ENCODE measurements at places on chromosomes 5 and 9. TPM values are rescaled to one million over a fixed set of nuclear protein-coding genes. Genes with fewer than 3 reads are reported as not detected.
A peak's percentile ranks its signal among the peaks of the same experiment; 100 is the strongest.

The SPINK4 gene
- total RNA-seq: not detected

The KCNV2 gene
- total RNA-seq: not detected

The MACROH2A1 gene
- total RNA-seq: 147 TPM

The GRM6 gene
- total RNA-seq: not detected

The CDX1 gene
- not detected for total RNA-seq

- H3K4me3 ChIP-seq: no peak overlapping the region
- no peak overlapping the region for H3K27ac ChIP-seq
- no peaks in the 10 kb centered on the region for H3K4me1 ChIP-seq
- no peaks in the 10 kb centered on the region for H3K36me3 ChIP-seq
These were observed 135.4 kb downstream of the GABRB2 start for GRCh38 chr5:161411156-161411555.

- peak; percentile 41 for DNase-seq
- no peak overlapping the region for H3K27ac ChIP-seq
- no peaks in the 10 kb centered on the region for H3K4me1 ChIP-seq
- H3K4me3 ChIP-seq: no peak overlapping the region
- H3K27me3 ChIP-seq: no peaks in the 10 kb centered on the region
These were observed 1306.5 kb upstream of the CDH9 start for GRCh38 chr5:28344836-28345433.

- peaks cover 2% of the 10 kb centered on the region for H3K27me3 ChIP-seq
- H3K36me3 ChIP-seq: no peaks in the 10 kb centered on the region
- H3K4me3 ChIP-seq: peak overlapping the region; percentile 71
- peaks cover 6% of the 10 kb centered on the region for H3K4me1 ChIP-seq
- no peak for DNase-seq
These were observed 705 bp downstream of the PWWP2A start for GRCh38 chr5:160118349-160119141.

GRCh38 chr5:74237571-74238145 is 402.9 kb downstream of the ENC1 start:
- no peak for DNase-seq
- H3K27me3 ChIP-seq: peaks cover 2% of the 10 kb centered on the region
- no peak overlapping the region for H3K27ac ChIP-seq

DNA sequence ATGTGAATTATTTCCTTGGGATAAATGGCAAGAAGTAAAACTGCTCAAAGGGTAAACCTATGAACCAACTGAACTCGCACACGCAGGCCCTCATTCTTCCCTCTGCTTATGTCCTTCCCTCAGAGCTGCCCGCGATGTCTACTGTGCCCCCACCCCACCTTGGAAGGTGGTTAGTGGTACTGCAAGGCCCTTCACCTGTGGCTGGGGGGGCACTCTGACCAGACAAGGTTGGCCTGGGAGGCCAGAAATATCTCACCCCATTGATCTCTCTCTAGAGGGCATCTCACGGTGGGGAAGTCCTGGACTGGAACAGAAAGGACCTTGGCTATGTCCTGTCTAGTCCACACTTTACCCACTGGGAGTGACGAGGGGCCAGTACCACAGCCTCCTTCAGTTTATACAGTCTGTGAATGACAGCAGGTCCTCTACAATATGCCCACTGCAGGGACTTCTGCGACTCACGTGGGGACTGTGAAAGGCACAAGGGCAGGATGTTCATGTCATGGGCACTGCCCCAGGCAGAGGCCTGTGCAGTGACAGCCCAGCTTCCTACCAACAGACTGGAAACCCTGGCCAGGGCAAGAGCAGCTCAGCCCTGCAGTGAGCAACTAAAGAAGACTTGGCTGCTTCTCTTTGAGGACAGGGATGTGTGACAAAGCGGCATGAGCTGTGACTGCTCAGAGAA is 56.8 kb upstream of the SYNPO start:
- no peaks in the 10 kb centered on the region for H3K36me3 ChIP-seq
- H3K4me3 ChIP-seq: no peak overlapping the region
- no peak for DNase-seq
- no peaks in the 10 kb centered on the region for H3K4me1 ChIP-seq
- peaks cover 3% of the 10 kb centered on the region for H3K27me3 ChIP-seq

DNA sequence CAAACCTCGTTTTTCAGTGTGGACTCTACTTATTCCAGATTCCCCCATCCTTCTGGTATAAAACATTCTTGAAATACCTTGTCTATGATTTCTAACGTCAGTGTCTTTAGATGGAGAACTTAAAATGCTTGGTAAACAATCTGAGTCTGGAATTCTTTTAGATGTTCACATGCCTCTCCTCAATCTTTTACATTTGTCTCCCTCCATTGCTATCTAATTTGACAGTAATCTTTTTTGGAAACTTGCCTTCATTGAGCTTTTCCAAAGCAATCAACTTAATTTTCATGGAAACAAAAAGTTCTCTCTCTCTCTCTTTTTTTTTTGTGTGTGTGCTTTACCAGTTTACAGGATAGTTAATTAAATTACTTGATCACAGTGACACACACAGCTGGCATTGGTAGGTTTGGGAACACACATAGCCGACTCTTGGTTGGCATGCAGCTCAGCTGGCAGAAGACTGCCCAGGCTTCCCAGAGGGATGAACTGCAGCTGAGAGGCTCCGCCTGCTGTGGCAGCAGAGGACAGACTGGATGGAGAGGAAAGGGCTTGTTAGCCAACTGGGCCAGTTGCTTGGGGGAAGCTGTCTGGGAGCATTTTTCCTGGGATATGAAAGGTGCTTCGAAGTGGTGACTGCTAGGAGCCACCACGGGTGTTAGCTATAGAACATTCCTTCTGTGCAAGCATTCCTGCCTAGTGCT is 271.3 kb downstream of the ZSWIM6 start:
- DNase-seq: no peak
- H3K4me3 ChIP-seq: no peak overlapping the region
- H3K27me3 ChIP-seq: peaks cover 18% of the 10 kb centered on the region
- no peaks in the 10 kb centered on the region for H3K36me3 ChIP-seq
- H3K4me1 ChIP-seq: no peaks in the 10 kb centered on the region

- H3K27me3 ChIP-seq: no peaks in the 10 kb centered on the region
- H3K36me3 ChIP-seq: no peaks in the 10 kb centered on the region
- no peak overlapping the region for H3K27ac ChIP-seq
- no peaks in the 10 kb centered on the region for H3K4me1 ChIP-seq
- no peak for DNase-seq
These were observed 166.0 kb downstream of the COL23A1 start for GRCh38 chr5:178423901-178424809.

- H3K27me3 ChIP-seq: peaks cover 2% of the 10 kb centered on the region
- DNase-seq: no peak
- no peaks in the 10 kb centered on the region for H3K4me1 ChIP-seq
- no peak overlapping the region for H3K4me3 ChIP-seq
These were observed 42.8 kb upstream of the PITX1 start for GRCh38 chr5:135076801-135077200.

- H3K4me1 ChIP-seq: peaks cover 6% of the 10 kb centered on the region
- no peak overlapping the region for H3K4me3 ChIP-seq
- no peaks in the 10 kb centered on the region for H3K27me3 ChIP-seq
- DNase-seq: no peak
These were observed 272.0 kb downstream of the ARHGAP26 start for GRCh38 chr5:143041972-143042770.

DNA sequence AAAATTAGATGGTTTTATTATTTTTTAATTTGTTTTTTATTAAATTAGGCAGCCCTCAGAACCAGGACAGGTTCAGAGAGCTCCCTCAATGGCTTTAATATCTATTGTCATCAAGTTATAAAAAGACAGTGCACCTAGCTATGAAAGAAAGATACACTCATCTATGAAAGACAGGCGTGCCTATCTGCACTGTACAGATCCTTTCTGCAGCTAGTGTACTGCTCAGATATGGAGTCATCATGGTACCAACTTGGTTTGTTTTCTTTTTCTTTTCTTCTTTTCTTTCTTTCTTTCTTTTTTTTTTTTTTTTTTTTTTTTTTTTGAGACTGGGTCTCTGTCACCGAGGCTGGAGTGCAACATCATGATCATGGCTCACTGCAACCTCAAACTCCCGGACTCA is 54.8 kb upstream of the GPBP1 start:
- no peaks in the 10 kb centered on the region for H3K27me3 ChIP-seq
- H3K4me1 ChIP-seq: no peaks in the 10 kb centered on the region
- no peak overlapping the region for H3K27ac ChIP-seq
- H3K4me3 ChIP-seq: no peak overlapping the region
- no peaks in the 10 kb centered on the region for H3K36me3 ChIP-seq

DNA sequence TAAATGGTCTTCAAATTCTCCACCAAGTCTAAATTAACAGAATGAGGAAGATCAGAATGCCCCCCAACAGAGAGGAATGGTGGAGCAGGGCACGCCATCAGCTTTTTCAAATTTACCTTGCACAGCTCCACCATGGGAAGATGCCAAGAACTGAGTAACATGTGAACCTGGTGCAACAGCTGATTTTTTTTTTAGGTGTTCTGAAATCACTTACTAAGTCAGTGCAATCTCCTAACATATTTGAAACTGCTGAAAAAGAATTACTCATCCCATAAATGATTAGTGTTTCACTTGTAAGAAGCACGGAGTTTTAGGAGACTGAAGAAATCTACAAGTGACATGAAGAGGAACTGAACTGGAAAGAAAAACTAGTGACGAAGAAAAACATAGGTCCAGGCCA is 5.1 kb downstream of the TMEM245 start:
- no peaks in the 10 kb centered on the region for H3K36me3 ChIP-seq
- no peak for DNase-seq
- no peak overlapping the region for H3K27ac ChIP-seq

- peaks cover 27% of the 10 kb centered on the region for H3K4me1 ChIP-seq
- DNase-seq: peak; percentile 83
- H3K36me3 ChIP-seq: no peaks in the 10 kb centered on the region
These were observed 74.3 kb downstream of the DCP2 start for GRCh38 chr5:113050721-113051382.

GRCh38 chr9:128713411-128713780 is 10.5 kb downstream of the ZDHHC12 start:
- no peaks in the 10 kb centered on the region for H3K27me3 ChIP-seq
- H3K27ac ChIP-seq: no peak overlapping the region
- H3K4me1 ChIP-seq: no peaks in the 10 kb centered on the region
- peaks cover 11% of the 10 kb centered on the region for H3K36me3 ChIP-seq

DNA sequence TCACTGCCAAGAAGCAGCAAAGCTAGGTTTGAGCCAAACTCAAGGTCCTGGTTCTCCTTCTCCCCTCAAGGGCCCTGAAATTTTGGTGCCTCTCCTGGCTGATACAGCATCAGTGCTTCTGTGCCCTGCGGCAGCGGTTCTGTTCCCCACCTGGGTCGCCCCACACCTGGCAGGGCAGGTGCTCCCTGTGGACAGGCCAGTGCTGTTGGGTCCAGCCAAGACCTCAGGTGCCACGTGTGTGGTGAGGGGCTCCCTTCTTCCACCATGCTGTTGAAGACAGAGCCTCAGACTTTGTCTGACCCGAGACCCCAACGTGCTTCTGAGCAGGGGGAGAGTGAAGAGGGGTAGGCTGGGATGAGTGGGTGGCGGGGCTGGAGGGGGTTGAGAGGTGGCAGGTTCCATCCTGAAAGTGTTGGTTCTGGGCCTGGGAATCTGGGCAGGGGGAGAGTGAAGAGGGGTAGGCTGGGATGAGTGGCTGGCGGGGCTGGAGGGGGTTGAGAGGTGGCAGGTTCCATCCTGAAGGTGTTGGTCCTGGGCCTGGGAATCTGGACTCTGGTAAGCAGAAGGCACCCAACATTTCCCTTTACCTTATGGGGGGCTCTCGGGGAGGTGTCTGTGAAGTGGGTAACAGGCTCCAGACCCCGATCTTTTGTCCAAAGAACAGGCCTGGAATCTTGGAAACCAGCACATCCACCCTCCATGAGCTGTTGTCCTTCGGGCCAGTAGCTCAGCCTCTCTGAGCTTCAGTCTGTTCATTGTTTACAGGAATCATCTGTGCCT is 2.3 kb downstream of the PLEKHG4B start:
- H3K4me3 ChIP-seq: no peak overlapping the region
- peaks cover 25% of the 10 kb centered on the region for H3K27me3 ChIP-seq
- no peaks in the 10 kb centered on the region for H3K4me1 ChIP-seq
- no peaks in the 10 kb centered on the region for H3K36me3 ChIP-seq
- DNase-seq: no peak

DNA sequence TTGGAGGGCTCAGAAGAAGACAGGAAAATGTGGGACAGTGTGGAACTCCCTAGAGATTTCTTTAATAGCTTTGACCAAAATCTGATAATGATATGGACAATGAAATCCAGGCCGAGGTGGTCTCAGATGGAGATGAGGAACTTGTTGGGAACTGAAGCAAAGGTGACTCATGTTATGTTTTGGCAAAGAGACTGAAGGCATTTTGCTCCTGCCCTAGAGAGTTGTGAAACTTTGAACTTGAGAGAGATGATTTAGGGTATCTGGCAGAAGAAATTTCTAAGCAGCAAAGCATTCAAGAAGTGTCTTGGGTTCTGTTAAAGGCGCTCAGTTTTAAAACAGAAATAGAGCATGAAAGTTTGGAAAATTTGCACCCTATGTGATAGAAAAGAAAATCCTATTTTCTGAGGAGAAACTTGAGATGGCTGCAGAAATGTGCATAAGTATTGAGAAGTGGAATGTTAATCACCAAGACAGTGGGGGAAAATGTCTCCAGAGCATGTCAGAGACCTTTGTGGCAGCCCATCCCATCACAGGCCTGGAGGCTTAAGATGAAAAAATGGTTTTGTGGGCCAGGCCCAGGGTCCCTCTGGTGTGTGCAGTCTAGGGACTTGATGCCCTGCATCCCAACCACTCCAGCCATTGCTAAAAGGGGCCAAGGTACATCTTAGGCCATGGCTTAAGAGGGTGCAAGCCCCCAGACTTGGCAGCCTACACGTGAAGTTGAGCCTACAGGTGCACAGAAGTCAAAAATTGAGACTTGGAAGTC is 463.7 kb upstream of the TLE4 start:
- no peak overlapping the region for H3K27ac ChIP-seq
- H3K27me3 ChIP-seq: no peaks in the 10 kb centered on the region
- no peak overlapping the region for H3K4me3 ChIP-seq
- no peaks in the 10 kb centered on the region for H3K4me1 ChIP-seq
- no peaks in the 10 kb centered on the region for H3K36me3 ChIP-seq
- no peak for DNase-seq

DNA sequence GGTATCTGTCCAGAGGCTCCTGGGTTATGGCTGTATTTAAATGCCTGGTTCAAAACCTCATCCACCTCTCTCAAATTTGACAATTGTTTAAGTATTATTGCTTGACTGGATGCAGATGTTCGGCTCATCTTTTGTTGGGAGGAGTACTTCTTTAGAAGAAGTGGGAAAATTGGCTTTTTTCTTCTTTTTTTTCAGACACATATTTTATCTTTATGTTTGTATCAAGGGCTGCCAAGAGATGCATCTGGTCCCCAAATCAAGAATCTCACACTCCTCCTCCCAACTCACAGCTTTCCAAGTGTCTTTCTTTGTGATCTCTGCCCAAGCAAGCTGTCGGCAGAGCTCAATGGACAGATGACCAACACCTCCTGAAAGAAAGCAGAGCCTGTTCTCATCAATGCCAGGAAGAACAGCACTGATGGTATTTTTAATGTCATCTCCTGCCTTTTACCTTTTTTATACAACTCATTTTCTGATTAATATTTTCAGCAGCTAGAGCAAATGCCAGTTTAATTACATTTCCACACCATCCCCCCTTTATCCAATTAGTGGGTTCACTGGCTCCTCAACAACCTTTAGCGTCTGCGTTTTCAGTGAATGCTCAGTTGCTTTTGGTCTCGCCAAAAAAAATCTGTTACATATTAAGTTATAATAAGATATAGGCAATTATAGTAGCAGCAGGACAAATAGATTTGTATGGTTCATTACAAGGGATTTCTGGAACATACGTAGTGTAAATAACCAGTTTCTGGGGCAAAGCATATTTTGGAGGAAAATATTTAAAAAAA is 110.3 kb upstream of the SLIT3 start:
- H3K36me3 ChIP-seq: no peaks in the 10 kb centered on the region
- no peaks in the 10 kb centered on the region for H3K4me1 ChIP-seq
- no peak overlapping the region for H3K4me3 ChIP-seq
- no peaks in the 10 kb centered on the region for H3K27me3 ChIP-seq
- no peak for DNase-seq

GRCh38 chr9:129414377-129414992 is 206.4 kb downstream of the C9orf50 start:
- no peaks in the 10 kb centered on the region for H3K27me3 ChIP-seq
- H3K36me3 ChIP-seq: no peaks in the 10 kb centered on the region
- peaks cover 15% of the 10 kb centered on the region for H3K4me1 ChIP-seq
- no peak for DNase-seq
- no peak overlapping the region for H3K4me3 ChIP-seq
